ENCODE measurements at places on chromosomes 7 and 10. TPM values are rescaled to one million over a fixed set of nuclear protein-coding genes. Genes with fewer than 3 reads are reported as not detected.

Gene SH3PXD2A
- polyA plus RNA-seq, result 61.0 TPM

Gene HOXA7
- 1.3 TPM for polyA plus RNA-seq

Gene PRKAG2
- polyA plus RNA-seq, result 22.2 TPM

Gene NEUROG3
- not detected for polyA plus RNA-seq

Gene GPR15LG
- not detected for polyA plus RNA-seq
